Liver (tissue), 10 donors: ENCODE measurements at places on chromosomes 2 and 18.

DNA sequence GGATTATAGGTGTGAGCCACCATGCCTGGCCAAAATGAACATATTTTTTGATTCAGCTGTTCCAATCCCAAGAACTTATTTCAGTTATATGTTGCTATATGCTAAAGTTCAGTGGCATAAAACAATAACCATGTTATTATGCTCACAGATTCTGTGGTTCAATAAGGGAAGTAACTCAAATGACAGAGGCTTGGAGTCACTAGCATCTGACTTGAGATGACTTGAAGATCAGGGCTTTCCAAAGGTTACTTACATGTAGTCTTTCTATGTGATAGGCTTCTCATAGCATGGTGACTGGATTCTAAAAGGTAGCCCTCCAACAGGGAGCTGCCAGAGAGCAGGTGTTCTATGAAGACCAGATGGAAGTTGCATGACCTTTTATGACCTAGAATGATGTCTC, 17.2 kb downstream of the CLK1 start:
- no peak for DNase-seq

- DNase-seq, result no peak
Measured at GRCh38 chr2:227627769-227628168, 10.5 kb downstream of the SCYGR4 start.

DNA sequence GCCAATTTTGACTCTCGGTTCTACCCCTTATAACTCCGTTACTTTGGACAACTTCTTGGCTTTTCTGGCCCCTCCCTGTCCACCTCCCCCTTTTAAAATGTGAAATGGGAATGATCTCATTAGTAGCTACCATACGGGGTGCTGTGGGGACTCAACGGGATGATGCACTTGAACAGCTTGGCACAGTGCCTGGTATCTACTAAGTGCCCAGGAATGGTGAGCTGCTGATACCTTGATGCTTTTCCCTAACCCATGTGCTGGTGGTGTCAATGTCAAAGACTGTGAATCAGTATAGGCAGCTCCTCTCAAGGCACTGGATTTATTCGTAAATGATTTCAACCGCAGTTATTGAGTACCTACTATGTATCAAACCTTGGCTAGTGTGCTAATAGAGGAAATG, 204.2 kb downstream of the LOXHD1 start:
- no peak for DNase-seq

DNA sequence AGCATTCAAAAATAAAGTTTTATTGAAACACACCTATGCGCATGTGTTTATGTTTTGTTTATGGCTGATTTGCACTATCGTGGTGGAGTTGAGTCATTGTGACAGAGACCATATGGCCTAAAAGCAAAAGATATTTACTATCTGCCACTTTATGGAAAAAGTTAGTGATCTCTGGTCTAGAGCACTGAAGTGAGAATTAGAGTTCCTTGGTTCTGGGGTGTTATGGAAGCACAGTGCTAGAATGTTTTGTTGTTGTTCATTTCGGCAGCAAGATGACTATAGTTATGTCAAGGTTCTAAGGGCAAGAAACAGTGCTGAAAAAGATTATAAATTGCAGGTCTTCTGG, 416.5 kb downstream of the SLC4A3 start:
- no peak for DNase-seq

GRCh38 chr2:240069829-240070228, 16.5 kb upstream of the OR6B3 start:
- DNase-seq, result no peak

- no peak for DNase-seq
Measured at GRCh38 chr2:235621736-235622135, 127.9 kb downstream of the AGAP1 start.

GRCh38 chr2:239259173-239259572, 141.6 kb downstream of the HDAC4 start:
- no peak for DNase-seq
